ENCODE measurements at places on chromosomes 2 and 18. TPM values are rescaled to one million over a fixed set of nuclear protein-coding genes. Genes with fewer than 3 reads are reported as not detected.

- no peak overlapping the region for H3K4me3 ChIP-seq
- no peaks in the 10 kb centered on the region for H3K27me3 ChIP-seq
- H3K27ac ChIP-seq: peak overlapping the region; percentile 31
- DNase-seq: peak; percentile 52
- no peaks in the 10 kb centered on the region for H3K36me3 ChIP-seq
Observed at GRCh38 chr2:33014268-33014667, 67.5 kb downstream of the LTBP1 start.

- H3K4me1 ChIP-seq: no peaks in the 10 kb centered on the region
- peak; percentile 24 for DNase-seq
- no peaks in the 10 kb centered on the region for H3K36me3 ChIP-seq
- no peak overlapping the region for H3K27ac ChIP-seq
- H3K27me3 ChIP-seq: no peaks in the 10 kb centered on the region
Observed at GRCh38 chr2:158403237-158403636, 53.3 kb downstream of the CCDC148 start.

Gene MAT2A
- 71.5 TPM for total RNA-seq

- no peaks in the 10 kb centered on the region for H3K27me3 ChIP-seq
- peaks cover 18% of the 10 kb centered on the region for H3K36me3 ChIP-seq
- peaks cover 99% of the 10 kb centered on the region for H3K4me1 ChIP-seq
- DNase-seq: no peak
- H3K27ac ChIP-seq: peak overlapping the region; percentile 85
- no peak overlapping the region for H3K4me3 ChIP-seq
Observed at GRCh38 chr2:217909156-217909820, 93.5 kb downstream of the TNS1 start.

DNA sequence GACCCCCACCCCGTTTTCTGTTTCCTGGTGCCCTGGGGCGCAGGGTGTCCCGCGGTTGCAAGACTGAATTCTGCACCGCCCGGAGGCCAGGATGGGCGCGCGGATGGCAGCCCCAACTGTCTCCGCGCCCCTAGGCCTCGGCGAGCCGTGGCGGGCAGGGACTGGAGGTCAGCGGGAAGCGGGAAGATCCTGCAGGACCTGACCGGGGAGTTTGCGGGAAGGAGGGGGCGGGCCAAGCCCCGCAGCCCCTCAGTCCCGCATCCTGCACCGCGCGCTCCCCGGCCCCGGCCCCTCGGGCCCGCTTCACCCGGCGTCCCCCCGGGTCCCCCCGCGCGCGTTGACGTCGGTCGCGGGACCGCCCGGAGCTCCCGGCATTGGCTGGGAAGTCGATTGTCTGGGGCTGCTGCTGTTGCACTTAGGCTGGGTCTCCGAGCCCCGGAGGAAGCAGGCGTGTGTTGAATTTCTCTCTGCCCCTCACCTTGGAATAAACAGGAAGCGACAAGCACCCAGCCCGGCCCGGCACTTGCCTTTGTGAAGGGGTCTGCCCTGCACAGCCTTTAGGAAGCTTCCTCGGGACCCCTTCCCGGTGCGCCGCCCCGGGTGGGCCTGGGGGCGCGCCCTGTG, at the start of gene LDLRAD4:
TSS of gene LDLRAD4 (plus strand) at position 393 of the 624 bp plus-strand sequence.
- H3K4me3 ChIP-seq: peak within 1 kb of the TSS; percentile 62
- DNase-seq: peak; percentile 84
- peaks cover 10% of the 10 kb centered on the region for H3K27me3 ChIP-seq
- no peaks in the 10 kb centered on the region for H3K36me3 ChIP-seq
- H3K4me1 ChIP-seq: peaks cover 43% of the 10 kb centered on the region

GRCh38 chr18:74507927-74508326, 11.8 kb downstream of the CNDP2 start:
- H3K27ac ChIP-seq: no peak overlapping the region
- H3K4me1 ChIP-seq: peaks cover 19% of the 10 kb centered on the region
- peaks cover 64% of the 10 kb centered on the region for H3K36me3 ChIP-seq

DNA sequence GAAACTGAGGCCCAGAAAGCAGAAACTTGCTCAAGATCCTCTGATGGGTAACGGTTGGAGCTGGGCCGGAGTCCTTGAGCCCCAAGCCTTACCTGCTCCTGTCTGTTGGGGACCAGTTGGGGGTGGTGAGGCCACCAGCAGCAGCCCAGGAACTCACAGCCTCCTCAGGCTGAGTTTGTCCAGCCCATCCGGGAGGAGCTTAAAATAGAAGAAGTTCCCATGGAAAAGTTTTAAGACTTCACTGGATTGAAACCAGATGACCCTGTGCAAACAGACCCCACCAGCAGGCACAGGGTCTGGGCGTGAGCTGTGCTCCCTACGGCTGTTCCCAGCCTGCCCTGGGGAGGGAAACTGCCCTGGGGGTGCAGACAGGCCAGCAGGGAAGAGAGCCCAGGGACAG, 40.6 kb upstream of the FOSL2 start:
- H3K4me1 ChIP-seq: peaks cover 57% of the 10 kb centered on the region
- H3K27me3 ChIP-seq: no peaks in the 10 kb centered on the region
- no peaks in the 10 kb centered on the region for H3K36me3 ChIP-seq
- peak overlapping the region; percentile 71 for H3K27ac ChIP-seq
- H3K4me3 ChIP-seq: no peak overlapping the region

GRCh38 chr2:37604716-37605115, 66.7 kb downstream of the CDC42EP3 start:
- H3K27me3 ChIP-seq: no peaks in the 10 kb centered on the region
- H3K27ac ChIP-seq: no peak overlapping the region
- no peak for DNase-seq
- H3K4me3 ChIP-seq: no peak overlapping the region

Measured in muscle of leg (tissue), 16 donors.